ENCODE measurements at places on chromosomes 2 and 18. TPM values are rescaled to one million over a fixed set of nuclear protein-coding genes. Genes with fewer than 3 reads are reported as not detected.

DNA sequence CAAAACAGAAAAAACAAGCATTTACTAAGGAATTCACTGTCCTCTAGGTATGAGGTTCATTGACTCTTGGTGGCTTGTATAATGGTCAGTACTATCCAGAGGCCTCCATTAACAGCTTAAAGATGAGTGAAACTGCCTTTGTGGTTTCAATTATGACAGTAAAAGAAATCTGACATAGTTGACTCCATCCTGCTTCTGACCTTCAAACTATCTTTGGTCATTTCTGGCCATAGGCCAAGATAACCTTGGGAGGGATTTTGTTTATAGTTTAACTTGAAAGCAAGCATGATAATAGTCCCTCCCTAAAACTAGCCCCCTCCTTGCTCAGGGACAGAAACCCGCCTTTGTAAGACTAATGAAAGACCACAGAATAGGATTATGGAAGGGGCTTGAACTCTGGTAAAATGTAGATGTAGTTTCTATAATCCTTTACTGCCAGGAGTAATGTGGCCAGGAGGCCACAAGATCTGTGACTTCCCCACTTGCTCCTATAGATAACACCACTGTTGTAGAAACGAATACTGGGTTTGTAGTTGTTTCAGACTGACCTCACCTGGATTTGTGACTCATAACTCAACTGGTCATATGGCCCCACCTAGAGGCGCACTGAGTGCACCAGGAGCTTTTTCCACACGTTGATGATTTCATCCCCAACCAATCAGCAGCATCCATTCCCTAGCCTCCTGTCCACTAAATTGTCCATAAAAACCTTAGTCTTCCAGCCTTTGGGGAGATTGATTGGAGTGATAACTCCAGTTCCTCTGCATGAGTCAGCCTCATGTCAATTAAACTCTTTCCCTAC lies 8.6 kb upstream of the PLEKHM3 start:
- peak; percentile 55 for DNase-seq

GRCh38 chr2:68726608-68727367 lies 7.8 kb upstream of the ARHGAP25 start:
- no peak for DNase-seq

DNA sequence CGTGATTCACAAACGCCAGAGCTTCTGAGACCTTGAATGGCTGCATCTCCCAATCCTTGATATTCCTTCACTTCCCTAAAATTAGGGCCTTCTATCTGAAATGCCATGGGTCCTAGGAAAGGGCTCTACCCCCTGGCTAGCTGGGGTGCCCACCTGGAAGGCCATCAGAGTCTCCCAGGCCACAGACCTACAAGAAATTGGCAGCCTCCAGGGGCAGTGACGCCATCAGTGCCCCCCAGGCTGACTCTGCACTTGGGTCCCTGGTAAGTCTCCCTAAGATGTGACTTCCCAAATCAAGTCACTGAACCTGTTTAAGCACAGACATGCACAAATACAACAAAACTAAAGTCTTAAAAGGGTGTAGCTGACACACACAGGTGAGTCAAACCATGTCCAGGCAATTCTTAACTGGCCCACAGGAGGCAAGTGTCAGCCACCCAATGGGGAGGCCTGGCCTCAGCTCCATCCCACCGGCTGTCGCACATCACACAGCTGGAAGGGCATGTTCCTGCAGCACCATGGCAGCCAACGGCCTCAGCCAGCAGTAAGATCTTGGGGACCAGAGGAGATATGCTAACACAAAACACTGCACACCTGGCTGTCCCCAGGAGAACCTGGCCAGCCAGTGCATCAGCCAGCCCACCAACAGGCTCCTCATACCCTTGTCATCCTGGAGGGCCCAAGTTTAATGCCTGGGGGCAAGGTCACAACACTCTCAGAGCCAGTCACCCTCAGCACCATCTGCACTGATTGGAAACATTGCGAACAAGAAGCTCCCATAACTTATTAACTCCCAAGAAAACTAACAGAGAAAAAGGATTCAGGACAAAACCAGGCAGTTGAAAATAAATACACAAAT lies 5.2 kb downstream of the PARD6G start:
- no peak for DNase-seq

The REEP1 gene
- total RNA-seq, result 1.5 TPM

The UPP2 gene
- not detected for total RNA-seq
